ENCODE measurements at places on chromosomes 13 and 19. TPM values are rescaled to one million over a fixed set of nuclear protein-coding genes. Genes with fewer than 3 reads are reported as not detected.

- DNase-seq, result no peak
Measured at GRCh38 chr13:106129273-106129672, 406.2 kb downstream of the EFNB2 start.

- DNase-seq, result peak; percentile 73
Measured at GRCh38 chr19:3036119-3036976, 7.3 kb upstream of the TLE2 start.

- DNase-seq, result no peak
Measured at GRCh38 chr13:75512253-75512652, 25.4 kb downstream of the COMMD6 start.

- no peak for DNase-seq
Measured at GRCh38 chr13:109418111-109418510, 368.3 kb downstream of the IRS2 start.

- DNase-seq, result peak; percentile 100
Measured at GRCh38 chr19:39430675-39431593, 4.8 kb downstream of the RPS16 start.

GRCh38 chr13:20901668-20902437 is 693 bp downstream of the XPO4 start:
- DNase-seq, result no peak

DNA sequence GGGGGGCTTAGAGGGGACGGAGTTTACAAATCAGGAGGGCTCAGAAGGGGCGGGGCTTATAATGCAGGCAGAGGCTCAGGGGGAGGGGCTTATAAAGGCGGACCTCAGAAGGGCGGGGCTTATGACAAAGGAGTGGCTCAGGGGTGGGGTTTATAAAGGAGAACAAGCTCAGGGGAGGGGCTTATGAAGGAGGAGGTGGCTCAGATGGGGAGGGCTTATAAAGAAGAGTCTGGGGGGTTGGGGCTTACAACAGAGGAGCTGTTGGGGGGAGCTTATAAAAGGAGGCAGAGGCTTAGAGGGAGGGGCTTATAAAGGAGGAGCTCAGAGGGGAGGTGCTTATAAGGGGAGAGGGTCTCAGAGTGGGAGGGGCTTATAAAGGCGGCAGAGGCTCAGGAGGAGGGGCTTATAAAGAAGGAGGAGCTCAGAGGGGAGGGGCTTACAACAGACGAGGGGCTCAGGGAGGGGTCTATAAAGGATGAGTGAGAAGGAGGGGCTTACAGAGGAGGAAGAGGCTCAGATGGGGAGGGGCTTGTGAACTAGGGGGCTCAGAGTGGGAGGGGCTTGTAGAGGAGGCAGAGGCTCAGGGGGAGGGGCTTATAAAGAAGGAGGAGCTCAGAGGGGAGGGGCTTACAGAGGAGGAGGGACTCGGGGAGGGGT is 1.0 kb downstream of the SMIM24 start:
- DNase-seq, result no peak

DNA sequence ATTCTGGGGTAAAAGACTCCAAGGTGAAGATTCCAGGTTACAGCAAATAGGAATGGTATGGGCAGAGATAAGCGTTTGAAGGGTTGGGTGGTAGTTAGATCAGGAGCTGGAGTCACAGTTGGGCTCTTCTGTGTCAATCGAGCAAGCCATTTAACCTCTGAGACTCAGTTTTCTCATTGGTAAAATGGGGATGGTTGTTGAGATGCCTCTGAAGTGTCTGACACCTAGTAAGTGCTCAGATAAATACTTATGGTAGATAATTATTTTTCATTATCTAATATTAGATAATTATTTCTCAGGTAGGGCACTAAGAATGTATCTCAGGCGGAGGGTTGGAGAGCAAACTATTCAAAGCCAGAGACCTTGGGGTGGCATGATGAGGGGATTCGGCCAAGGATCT is 7.8 kb downstream of the LTBP4 start:
- no peak for DNase-seq

DNA sequence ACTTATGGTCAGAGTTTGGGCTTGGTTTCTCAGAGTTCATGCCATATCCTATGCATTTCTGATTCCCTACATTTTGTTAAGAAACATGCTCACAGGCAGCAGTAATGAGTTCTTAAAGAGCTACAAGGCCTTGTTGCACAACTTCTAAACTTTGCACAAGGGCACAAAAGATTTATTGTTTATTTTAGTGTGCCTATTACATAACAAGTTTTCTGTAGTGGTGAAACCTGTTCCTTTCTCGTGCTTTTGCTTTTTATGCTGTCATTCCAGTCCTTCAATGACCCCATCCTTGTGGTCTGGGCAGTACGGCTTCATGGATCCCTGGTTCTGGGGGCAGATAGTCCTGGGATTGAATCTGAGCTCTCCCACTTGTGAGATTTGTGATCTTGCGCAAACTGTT is 17.8 kb downstream of the ZNF507 start:
- no peak for DNase-seq

- DNase-seq, result no peak
Measured at GRCh38 chr13:32549788-32550187, 11.2 kb upstream of the N4BP2L2 start.

DNA sequence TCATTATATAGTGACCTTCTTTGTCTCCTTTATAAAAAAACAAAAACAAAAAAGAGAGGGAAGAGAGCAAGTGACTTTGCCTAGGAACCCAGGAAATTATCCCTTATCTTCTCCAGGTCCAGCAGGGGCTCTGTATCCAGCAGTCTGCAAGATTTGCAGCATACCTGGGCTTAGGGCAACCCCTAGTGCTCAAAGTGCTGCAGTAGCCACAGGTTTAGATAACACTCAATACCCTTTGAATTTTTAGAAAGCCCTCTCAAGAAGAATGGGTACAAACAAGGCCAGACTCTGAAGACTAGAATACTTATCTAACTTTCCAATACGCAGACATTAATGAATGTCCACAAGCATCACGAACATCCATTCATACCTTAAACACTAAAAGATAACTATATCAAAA is 43.2 kb downstream of the CCNA1 start:
- DNase-seq, result no peak

DNA sequence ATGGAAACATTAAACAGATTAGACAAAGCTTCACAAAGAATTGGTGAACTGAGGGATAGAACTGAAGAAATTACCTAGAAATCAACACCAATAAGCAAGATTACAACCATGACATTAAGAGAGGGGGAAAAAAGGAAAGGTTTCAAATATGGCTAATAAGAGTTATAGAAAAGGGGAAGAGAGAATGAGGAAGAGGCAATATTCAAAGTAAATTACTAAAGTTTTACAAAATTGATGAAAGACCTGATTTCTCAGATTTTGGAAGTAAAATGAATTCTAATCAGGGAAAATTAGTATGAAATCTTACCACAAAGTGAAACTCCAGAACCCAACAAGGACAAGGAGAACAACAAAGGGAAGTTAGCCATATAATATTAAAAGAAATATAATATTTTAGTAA is 187.4 kb downstream of the NBEA start:
- no peak for DNase-seq

GRCh38 chr13:36385489-36385888 is 39.3 kb upstream of the SPART start:
- DNase-seq, result no peak

- DNase-seq, result no peak
Measured at GRCh38 chr19:49574206-49574755, 6.1 kb downstream of the NOSIP start.

GRCh38 chr19:32041681-32042292 is 303.6 kb upstream of the ZNF507 start:
- DNase-seq, result no peak

GRCh38 chr13:44434766-44435141 is 61.1 kb downstream of the SERP2 start:
- DNase-seq, result no peak

DNA sequence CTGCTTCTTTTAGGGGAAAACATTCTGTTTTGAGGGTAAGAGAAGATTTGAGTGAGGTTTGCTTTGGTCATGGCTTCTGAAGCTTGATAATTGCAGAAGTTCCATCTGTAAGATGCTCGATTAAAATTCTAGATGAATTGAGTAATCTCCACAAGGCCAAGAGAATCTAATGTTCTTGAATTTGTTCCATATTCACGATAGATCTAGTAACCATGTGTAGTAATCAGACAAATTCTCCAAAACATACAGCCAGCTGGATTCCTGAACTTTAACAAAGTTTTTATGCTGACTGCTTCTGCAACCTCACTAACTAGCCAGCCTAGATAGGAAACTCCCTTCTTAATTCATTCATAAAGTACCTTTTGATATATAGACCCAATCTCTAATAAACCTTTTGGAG is 92.7 kb downstream of the COL4A2 start:
- DNase-seq, result no peak

DNA sequence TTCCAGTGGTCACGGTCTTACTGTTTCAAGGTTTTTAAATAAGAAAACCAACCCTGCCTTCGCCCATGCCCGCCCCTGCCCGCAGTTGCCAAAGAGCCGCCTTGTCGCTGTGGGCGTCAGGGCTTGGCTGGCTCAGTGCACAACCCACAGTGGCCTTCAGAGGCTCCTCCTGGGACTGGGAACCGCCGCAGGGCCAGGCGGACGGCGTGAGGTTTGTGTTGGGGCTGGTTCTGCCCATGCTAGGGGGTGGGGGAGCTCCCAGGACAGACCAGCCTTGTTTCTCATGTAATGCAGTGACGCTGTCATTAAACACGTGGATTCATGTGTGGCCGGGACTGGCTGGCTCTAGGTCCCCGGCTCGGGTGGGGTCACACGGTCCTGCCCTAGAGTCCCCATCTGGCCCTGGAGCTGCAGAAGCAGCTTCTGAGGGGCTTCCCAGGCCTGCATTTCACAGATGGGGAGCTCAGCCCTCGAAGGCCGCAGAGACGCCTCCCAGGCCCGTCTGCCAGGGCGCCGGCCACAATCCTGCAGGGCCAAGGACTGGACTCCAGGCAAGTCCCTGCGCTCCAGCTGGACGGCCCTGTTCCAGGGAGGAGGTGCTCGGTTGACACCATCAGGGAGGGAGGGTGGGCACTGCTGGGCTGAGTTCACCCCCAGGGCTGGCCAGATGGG is 2.4 kb upstream of the TEKTIP1 start:
- DNase-seq, result no peak

DNA sequence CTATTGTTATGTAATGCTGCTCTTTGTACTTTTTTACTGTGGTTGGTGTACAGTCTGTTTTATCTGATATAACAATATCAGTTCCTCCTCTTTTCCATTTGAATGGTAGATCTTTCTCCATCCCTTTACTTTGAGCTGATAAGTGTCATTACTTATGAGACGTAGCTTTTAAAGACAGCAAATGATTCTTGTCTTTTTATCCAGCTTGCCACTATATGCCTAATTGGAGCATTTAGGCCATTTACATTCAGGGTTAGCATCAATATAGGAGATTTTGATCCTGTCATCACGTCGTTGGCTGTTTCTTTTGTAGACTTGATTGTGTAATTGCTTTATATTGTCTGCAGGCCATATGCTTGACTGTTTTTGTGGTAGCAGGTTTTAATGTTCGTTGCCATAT is 894.2 kb upstream of the ATXN8OS start:
- no peak for DNase-seq

DNA sequence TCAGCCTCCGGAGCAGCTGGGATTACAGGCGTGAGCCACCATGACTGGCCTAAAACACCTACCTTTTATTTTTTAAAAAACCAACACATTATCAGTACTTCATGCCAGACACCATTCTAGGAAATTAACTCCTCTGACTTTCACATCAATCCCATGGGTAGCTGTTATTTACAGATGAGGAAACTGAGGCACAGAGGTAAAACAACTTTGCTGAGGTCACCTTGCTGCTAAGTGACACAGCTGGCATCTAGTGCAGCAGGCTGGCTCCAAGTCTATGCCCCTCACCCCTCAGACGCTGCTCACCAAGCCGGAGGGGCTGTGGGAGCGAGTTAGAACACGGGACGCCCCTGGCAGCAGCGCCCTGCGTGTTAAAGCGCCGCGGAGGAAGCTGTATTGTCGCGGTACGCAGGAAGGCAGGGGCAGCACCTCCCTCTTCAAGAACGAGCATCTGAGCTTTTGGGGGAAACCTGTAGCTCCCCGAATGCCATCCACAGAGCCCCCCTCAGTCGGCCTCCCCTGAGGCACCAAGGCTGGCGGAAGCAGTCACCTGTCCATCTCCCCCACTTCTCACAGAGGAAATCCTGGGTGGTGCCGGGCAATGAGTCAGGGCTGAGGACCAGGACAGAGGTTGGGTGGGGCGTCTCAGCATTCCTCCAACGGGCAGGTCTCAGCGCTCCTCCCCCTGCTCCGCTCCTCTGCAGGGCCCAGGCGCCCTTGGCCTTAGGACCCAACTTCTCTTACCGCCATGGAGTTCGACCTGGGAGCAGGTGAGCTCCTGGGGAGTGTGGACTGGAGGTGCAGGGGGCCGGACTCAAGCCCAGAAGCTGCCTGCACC is at the start of gene C19orf33:
Gene C19orf33 (plus strand): TSS at position 735 of the 835 bp plus-strand sequence. CDS start 11 bp downstream, at position 746.
- peak; percentile 86 for DNase-seq

DNA sequence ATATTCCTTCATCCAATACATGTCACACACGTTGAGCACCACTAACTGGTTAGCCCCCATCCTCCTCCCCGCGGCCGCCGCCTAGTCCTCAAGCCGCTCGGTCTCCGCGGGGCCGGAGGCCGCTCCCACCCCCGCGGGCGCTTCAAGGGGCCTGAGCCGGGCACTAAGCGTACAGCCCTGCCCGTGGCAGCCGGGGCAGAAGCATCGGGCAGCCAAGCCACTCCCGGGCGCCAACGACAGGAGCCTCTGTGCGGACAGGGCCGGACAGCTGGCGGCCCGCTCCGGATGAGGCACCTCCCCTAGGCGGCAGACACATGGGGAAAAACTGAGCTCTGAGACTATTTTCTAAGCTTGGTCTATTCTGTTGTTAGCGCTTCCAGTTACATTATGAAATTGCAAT is 2.8 kb upstream of the ZNF543 start:
- no peak for DNase-seq

The AMER2 gene
- total RNA-seq, result not detected

The LILRA6 gene
- 0.08 TPM for total RNA-seq

The IL11 gene
- total RNA-seq, result 4.4 TPM

The NEK5 gene
- 0.08 TPM for total RNA-seq

The ZNF85 gene
- total RNA-seq, result 7.4 TPM

The FAAP24 gene
- 16.0 TPM for total RNA-seq

The KIR3DL2 gene
- total RNA-seq, result not detected

The SHC2 gene
- total RNA-seq, result 6.7 TPM

The TNFRSF19 gene
- total RNA-seq, result 0.54 TPM

The NBEA gene
- 3.3 TPM for total RNA-seq

The NLRP9 gene
- total RNA-seq, result not detected

The PDE4C gene
- total RNA-seq, result 0.98 TPM

The FBXO17 gene
- 411 TPM for total RNA-seq

The EMC10 gene
- total RNA-seq, result 66.7 TPM

Measured in Panc1 (cell line).